ENCODE measurements at places on chromosomes 16 and 17. TPM values are rescaled to one million over a fixed set of nuclear protein-coding genes. Genes with fewer than 3 reads are reported as not detected.

DNA sequence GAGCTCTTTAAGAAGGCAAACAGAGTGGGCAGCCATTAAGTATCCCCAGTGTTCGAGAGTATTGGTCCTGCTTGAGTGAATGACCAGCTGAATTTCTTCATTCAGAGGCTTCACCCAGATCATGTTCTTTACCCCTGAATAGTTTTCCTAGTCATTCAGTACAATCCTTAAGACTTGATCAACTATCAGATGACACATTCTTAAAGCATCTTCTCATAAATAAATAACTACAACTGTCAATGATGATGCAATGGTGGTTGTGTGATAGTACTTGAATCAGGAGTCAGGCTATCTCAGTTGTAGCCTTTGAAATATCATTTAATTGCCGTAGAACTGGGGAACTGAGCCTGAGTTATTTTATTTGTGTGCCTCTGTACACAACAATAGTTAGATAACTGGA lies 416.8 kb upstream of the CCL2 start:
- no peak for DNase-seq

CARD14 gene
- total RNA-seq: not detected

- DNase-seq: no peak
Observed at GRCh38 chr17:78960928-78961327, 18.8 kb downstream of the LGALS3BP start.

DNA sequence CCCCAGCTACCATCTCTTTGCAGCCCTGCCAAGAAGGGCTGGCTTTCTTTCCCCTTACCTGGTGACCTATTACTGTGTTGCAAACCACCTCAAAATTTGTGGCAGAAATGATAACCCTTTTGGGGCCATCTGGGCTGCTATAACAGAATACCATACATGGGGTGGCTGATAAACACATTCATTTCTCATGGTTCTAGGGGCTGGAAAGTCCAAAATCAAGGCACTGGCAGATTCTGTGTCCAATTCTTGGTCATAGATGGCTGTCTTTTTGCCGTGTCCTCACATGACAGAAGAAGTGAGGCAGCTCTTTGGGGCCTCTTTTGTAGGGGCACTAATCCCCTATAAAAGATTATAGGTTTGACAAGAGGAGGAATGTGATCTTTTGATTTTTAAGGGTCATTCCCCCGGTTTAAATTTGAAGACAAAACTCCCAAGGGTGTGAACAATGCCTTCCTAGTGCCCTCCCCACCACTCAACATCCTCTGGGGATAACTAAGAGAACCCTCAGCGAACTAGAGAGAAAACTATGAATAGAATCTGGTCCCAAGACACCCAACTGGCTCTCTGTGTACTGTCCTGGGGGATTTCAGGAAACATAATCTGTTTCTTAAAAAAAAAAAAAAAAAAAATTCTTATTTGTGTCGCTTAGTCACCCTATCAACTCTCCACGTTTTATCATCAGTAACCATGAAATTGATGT lies 1.7 kb upstream of the METTL22 start:
- no peak for DNase-seq

CACNG5 gene
- not detected for total RNA-seq

GRCh38 chr17:76501018-76501826 lies at the start of gene RHBDF2:
RHBDF2 (minus strand) TSS chr17:76501423; CDS start chr17:76481524, 19,899 bp downstream.
- peak; percentile 99 for DNase-seq

ORC6 gene
- total RNA-seq: 66.3 TPM

GRCh38 chr17:50208611-50209061 lies 7.2 kb upstream of the COL1A1 start:
- DNase-seq: no peak

- no peak for DNase-seq
Observed at GRCh38 chr17:50375858-50376538, 3.0 kb downstream of the EME1 start.

- DNase-seq: no peak
Observed at GRCh38 chr16:23537390-23537789, 19.8 kb downstream of the EARS2 start.

CCDC182 gene
- not detected for total RNA-seq

CCL1 gene
- 111 TPM for total RNA-seq

SEPTIN12 gene
- not detected for total RNA-seq

DNA sequence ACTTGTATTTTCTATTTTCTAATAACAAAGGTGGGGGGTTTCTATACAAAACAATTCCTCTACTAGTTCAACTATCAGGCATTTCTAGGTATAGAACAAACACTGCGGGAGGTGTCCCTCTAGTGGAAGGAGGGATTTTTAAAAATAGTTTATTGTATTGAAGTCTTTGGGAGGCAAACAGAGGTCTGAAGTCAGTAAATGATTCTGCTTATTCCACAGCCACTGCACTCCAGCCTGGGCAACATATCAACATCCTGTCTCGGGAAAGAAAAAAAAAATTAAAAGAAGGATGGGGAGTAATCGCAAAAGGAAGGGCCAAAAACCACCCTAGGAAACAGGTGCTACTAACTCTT lies 648 bp upstream of the ERCC4 start:
- no peak for DNase-seq

DNA sequence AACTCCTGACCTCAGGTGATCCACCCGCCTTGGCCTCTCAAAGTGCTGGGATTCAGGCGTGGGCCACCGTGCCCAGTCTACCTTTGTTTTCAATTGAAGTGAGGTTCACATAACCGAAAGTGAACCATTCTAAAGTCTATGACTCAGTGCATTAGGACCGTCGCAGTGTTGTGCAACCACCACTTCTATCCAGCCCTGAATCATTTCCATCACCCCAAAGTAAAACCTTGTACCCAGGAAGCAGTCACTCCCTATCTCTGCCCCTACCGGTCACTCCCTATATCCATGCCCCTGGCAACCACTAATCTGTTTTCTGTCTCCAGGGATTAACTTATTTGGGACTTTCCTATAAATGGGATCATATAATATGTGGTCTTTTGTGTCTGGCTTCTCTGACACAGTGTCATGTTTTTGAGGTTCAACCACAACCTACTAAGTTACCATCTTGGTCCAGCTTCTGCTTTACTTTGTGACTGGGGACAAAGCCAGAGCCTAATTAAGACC lies 28.3 kb upstream of the CDC42EP4 start:
- no peak for DNase-seq

HS3ST3B1 gene
- total RNA-seq: 20.8 TPM

- no peak for DNase-seq
Observed at GRCh38 chr17:76363107-76363842, 9.6 kb upstream of the PRPSAP1 start.

DNA sequence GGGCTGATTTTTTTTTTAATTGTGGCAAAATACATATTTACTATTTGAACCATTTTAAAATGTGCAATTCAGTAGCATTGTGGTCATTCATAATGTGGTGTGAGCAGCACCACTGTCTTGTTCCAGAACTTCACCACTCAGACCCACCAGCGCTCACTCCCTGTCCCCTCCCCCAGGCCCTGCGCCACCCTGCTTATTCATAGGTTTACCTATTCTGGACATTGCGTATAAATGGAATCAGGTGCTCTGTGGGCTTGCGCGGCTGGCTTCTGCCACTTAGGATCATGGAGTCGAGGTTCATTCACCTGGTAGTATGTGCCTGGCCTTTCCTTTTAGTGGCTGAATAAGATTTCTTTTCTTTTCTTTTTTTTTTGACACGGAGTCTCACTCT lies 59.4 kb downstream of the NT5M start:
- DNase-seq: no peak

KRT25 gene
- total RNA-seq: not detected

GRCh38 chr17:48163809-48164208 lies 56.2 kb downstream of the SNX11 start:
- DNase-seq: no peak

GRCh38 chr17:79989106-79989835 lies 46.4 kb downstream of the TBC1D16 start:
- no peak for DNase-seq

GRCh38 chr17:63911657-63912100 lies 621 bp upstream of the CSHL1 start:
- DNase-seq: peak; percentile 89

GRCh38 chr16:84508502-84508901 lies 4.0 kb upstream of the MEAK7 start:
- DNase-seq: peak; percentile 79

DNA sequence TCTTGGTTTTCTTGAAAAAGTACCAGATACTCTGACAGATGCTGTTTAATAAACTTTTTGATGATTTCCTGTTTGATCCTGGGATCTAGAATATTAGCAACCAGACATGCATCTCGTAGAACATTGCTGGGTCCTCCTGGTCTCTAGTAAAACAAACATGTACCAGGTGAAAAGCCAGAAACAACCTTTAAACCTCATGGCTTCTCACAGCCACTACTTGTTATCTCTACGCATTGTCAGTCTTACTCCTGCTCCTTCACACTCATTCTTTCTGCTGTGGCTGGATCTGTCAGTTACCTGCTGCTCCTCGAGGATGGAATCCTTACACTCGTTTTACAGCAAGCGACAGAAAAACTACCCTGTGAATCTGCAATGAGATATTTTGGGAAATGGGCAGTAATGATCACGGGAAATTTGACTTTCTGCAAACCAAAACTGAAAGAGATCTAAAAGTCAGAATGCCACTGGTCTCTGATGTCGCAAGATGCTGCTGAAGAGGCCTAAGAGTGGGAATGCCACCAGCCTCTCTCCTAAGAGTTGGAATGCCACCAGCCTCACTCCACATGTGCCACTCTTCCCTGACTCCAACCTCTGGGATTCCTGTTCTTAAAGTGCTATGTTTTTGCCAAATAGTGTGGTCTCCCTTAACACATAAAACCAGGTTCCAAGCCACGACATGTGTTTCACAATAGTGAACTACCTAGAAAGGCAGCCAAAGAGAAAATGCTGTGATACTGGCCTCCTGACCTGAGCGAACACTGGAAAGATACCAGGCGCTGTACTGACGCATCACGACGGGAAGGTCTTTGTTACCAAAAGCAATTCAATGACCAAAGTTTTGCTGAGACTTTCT lies 86.3 kb downstream of the VPS53 start:
- no peak for DNase-seq

DNA sequence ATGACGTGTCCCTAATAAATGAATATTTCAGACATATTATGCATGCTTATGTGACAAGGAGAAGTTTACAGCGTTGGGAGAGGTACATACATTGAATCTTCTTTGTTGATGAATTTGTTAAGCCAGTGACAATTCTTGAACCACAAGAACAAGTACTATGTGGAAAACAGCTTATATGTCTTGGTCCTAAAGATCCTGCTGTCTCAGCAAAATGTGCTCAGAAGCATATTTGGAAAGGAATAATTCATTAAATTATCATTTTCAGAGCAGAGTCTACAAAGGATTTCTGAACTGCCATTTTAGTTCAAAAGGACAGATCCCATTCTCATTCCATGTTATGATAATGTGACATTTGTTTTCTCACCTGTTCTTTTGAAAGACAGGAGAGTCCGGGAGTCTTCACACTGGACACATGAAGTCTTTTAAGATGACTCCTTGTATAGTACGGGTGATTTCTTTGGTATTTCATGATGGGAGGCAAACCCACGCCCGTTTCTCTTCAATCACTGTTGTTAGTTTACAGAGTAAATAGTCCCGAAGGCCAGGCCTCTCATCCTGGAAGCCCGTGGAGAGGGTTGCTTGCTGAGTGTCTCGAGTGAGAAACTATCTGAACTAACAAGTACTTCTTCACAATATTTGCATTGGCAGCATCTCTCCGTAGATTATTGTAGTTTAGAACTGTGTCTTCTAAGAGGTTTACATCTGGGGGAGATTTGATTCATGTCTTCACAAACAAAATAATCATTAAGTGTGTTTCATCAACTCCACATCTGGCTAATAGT lies 26.7 kb downstream of the VPS35L start:
- no peak for DNase-seq

GPR139 gene
- not detected for total RNA-seq

CES5A gene
- not detected for total RNA-seq

Measured in activated CD4-positive, alpha-beta T cell treated with anti-CD3 and anti-CD28 coated beads, Interleukin-2, amount 10 ng/mL, durations not matched to agents 24 days and 14 days (primary cell).